CD4-positive, alpha-beta memory T cell (primary cell): ENCODE measurements at places on chromosomes 2 and 18. TPM values are rescaled to one million over a fixed set of nuclear protein-coding genes. Genes with fewer than 3 reads are reported as not detected.

Gene ST8SIA5
- polyA plus RNA-seq: not detected

DNA sequence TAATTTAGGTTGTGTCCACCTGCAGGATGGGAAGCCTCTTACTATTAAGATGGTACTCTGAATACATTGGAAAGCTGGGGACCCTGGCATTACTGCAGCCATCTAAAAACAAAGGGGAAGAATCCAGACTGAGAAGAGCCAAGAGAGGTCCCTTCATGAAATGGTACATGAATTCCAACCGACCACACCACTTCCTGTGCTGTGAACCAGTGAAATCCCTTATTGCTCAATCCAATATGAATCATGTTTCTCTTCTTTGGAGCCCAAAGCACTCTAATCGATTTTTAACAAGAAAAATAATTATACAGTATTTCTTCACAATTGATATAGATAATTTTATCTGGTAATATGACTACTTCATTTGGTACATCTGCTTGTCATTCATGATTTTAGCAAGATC is 479.7 kb upstream of the RAB6C start:
- no peak for DNase-seq

- DNase-seq: no peak
These were observed 17.6 kb upstream of the CASP8 start for GRCh38 chr2:201242571-201243277.

GRCh38 chr2:160356485-160356884 is 137.1 kb downstream of the RBMS1 start:
- no peak for DNase-seq

Gene PARD6G
- 0.13 TPM for polyA plus RNA-seq

- no peak for DNase-seq
These were observed 1.7 kb upstream of the FZD5 start for GRCh38 chr2:207771421-207771820.

Gene ADD2
- polyA plus RNA-seq: 0.41 TPM
